Right hindlimb (tissue), 1 donor: ENCODE measurements at places on chromosomes 11 and 22.

DNA sequence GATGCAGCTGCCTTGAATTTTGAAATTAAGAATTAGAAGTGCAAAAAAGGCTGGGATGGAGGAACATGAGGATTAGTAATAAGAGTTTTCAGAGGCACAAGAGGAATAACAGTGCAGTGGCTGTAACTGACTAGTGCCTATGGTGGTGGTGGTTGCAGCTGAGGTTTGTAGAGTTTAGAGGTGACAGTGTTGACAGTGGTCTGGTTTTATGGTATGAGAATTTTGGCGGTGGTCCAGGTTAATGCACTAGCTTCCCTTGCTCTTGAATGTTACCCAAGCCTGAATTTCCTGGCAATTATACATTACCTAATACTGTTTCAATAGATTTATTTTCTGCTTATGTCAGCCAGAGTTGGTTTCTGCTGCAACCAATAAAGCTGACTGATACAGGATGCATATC is 112.8 kb upstream of the C11orf87 start:
- DNase-seq: no peak

GRCh38 chr22:44625981-44626687 is 75.9 kb upstream of the PRR5 start:
- peak; percentile 85 for DNase-seq

DNA sequence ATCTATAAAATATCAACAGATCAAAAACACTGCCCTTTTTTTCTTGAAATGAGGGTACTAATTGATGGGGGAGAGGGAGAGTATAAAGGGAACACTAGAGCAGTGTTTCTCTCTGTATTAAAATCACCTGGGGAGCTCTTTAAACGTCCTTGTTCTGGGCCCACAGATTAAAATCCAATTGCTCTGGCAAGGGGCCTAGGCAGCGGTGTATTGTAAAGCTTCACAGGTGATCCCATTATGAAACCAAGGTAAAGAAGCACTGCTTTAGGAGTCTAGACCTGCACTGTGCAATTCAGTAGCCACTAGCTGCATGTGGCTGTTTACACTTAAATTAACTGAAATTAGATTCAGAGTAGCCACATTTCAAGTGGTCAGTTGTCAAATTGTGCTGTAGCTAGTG is 3.0 kb downstream of the AQP11 start:
- no peak for DNase-seq

DNA sequence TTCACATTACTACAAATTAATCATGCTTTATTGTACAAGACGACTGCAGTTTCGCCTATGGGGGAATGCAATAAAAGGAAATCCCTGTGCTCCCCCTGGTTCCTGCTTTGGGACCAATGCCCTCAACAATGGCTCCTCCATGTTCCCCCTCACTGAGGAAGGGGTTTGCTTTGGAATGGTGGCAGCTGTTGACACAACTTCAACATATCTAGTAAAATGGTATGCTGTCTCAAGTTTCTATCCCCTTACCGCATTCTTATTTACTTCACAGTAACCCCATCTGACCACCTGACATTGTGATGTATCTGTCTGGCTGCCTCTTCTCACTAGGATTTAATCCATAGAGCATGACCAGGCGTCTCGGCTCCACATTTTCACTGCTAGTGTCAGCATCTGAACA is 48.8 kb downstream of the PIWIL3 start:
- no peak for DNase-seq

DNA sequence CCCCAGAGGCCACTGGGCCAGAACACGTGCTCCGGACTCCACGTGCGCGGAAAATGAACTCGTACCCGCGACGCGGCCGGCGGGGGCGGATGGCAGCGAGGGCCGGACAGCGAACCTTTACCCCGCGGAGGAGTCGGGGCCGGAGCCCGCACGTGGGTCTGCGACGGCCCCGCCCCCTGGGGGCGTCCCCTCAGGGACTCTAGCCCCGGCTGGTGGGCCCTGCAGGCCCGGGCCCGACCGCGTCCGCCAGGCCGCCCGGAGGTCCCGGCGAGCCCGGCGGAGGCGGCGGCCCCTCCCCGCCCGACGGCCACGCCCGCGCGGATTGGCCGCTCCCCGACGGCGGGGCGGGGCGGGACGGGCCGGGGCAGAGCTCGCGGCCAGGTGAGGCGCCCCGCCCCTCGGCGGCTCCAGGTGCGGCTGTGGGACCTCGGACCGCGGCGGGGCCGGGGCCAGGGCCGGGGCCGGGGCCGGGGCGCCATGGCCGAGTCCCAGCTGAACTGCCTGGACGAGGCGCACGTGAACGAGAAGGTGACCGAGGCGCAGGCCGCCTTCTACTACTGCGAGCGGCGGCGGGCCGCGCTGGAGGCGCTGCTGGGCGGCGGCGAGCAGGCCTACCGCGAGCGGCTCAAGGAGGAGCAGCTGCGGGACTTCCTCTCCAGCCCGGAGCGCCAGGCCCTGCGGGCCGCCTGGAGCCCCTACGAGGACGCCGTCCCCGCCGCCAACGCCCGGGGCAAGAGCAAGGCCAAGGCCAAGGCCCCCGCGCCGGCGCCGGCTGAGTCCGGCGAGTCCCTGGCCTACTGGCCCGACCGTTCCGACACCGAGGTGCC is at the start of gene FAM83F:
Gene FAM83F (plus strand): TSS at position 389 of the 827 bp plus-strand sequence. CDS start 89 bp downstream, at position 478.
- no peak for DNase-seq
